ENCODE measurements at places on chromosomes 6 and 20.

DNA sequence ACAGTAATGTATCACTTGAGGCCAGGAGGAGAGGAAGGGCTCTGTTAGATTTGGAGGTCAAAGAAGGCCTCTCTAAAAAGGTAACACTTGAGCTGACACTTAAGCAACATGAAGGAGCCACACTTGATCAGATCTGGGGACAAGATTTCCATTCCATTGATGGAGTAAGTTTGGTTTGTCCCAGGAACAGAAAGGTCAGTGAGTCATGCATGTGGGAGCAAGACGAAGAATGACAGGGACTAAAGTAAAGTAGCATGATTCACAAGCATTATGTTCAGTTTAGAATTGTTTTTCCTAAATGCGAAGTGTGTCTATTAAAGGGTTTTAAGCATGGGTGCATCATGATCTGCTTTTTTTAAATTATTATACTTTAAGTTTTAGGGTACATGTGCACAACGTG lies 47.4 kb downstream of the COL21A1 start:
- DNase-seq: no peak

- DNase-seq: no peak
These were observed 6.0 kb downstream of the HLA-B start for GRCh38 chr6:31351033-31351380.

DNA sequence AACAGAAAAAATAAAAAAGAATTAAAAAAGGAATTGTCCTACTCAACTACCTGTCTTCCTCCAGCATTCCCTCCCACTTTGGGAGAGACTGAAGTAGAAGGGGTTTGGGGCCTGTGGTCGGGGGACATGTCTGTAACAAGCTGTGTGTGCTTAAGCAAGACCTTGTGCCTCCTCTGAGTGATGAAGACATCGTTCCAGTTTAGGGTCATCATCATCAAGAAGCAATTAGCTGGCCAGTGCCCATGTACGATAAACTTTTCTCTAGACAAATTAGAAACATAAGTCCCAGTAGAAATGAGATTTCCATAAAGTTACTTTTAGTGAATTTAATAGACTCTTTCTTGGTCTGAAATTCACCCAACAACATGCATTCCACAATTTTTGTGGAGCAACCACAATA lies 272.9 kb downstream of the ZNF217 start:
- DNase-seq: no peak

DNA sequence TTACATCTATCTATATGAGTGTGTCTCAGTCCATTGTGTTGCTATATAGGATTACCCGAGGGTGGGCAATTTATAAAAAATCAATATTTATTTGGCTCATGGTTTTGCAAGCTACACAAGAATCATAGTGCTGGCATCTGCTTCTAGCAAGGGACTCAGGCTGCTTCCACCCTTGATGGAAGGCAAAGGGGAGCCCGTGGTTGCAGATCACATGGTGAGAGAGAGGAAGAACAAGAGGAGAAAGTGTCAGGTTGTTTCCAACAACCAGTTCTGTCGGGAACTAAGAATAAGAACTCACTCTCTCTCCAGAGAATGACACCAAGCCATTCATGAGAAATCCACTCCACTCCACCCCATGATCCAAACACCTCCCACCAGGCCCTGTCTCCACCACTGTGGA lies 48.2 kb upstream of the TENT5A start:
- no peak for DNase-seq

DNA sequence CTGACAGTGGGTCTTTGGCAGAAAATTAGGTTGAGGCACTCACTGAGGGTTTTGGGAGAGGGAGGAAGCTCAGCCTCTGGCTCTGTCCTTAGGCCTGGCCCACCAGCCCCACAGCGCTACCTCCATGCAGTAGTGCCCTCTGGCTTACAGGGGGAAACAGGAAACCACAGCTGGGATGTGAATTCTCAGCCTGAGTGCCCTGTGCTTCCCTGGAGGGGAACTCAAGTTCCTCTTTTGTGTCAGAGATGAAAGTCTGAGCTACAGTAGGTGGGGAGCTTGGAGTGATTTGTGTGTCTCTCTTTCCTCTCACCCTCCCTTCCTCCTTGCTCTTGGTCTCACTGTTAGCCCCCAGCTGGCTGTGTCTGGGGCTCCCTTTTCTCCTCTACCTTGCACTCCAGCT lies 48.2 kb upstream of the BLCAP start:
- no peak for DNase-seq

GRCh38 chr6:134517145-134517658 lies 199.3 kb upstream of the SGK1 start:
- no peak for DNase-seq

- no peak for DNase-seq
These were observed 59.4 kb downstream of the UBE2V1 start for GRCh38 chr20:50053362-50054230.

GRCh38 chr6:26497610-26498009 lies 2.5 kb upstream of the BTN1A1 start:
- DNase-seq: no peak

GRCh38 chr6:38510205-38510604 lies 129.5 kb downstream of the BTBD9 start:
- DNase-seq: no peak

GRCh38 chr6:43096451-43097097 lies 20.5 kb downstream of the PTK7 start:
- no peak for DNase-seq

GRCh38 chr20:49179368-49180277 lies 8.5 kb downstream of the STAU1 start:
- DNase-seq: no peak

DNA sequence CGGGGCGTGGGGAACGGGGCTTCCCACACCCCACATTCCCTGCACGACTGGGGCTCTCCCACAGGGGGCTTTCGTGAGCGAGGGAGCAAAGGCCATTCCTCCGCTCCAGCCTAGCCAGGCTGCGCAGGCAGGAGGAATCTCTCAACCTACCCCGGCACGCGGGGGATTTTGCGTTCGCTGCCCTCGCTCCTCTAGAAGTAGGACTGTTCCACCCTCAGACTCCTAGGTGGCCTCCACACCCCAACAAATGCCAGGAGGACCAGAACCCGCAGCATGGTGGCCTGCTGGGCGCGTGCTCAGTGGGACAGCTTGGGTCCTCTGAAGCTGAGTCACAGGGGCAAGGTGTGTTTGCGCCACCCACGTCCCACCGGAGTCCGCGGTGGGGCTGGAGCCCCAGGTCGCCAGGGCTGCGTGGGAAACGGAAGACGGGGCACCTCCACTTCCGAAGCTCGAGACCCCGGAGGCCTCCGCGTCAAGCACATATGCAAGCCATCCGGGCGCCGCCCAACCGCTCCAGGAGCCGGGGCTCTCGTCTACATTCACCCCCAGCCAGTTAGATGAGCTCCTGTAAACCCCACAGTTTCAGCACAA lies 1938.5 kb upstream of the DEFB115 start:
- DNase-seq: no peak

DNA sequence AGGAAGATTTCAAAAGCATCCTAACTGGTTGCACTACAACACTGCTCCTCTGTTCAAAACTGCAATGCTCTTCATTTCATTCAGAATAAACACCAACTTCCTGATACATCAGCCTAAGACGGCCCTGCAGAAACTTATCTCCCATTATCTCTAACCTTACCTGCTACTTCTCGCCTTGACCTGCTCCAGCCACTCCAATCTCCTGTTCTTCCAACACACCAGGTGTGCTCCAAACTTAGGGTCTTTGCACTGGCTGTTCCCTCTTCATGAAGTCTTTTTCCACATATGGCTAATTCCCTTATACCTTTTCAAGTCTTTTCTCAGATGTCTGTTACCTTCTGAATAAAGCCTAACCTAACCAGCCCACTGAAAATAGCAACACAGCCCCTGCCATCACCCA lies 32.1 kb downstream of the PHIP start:
- no peak for DNase-seq

DNA sequence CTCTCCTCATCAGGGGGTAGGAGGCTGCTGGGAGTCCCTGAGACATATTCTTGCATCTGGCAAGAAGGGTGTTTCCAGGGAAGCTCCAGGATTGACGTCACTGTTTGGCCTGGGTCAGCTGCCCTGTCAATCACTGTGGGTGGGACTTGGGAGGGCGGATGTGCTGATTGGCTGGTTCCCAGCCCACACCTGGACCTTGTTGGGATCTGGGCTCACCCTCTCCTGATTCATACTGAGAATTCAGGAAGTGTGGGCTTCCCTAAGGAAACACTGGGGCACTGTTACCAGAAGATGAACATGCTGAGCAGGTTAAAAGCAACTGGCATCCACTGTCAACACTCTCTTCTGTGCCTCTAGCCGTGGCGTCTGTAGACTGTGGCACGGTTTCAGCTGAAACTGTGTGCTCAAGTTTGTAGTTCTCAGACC lies 36.5 kb downstream of the CDH26 start:
- DNase-seq: no peak

DNA sequence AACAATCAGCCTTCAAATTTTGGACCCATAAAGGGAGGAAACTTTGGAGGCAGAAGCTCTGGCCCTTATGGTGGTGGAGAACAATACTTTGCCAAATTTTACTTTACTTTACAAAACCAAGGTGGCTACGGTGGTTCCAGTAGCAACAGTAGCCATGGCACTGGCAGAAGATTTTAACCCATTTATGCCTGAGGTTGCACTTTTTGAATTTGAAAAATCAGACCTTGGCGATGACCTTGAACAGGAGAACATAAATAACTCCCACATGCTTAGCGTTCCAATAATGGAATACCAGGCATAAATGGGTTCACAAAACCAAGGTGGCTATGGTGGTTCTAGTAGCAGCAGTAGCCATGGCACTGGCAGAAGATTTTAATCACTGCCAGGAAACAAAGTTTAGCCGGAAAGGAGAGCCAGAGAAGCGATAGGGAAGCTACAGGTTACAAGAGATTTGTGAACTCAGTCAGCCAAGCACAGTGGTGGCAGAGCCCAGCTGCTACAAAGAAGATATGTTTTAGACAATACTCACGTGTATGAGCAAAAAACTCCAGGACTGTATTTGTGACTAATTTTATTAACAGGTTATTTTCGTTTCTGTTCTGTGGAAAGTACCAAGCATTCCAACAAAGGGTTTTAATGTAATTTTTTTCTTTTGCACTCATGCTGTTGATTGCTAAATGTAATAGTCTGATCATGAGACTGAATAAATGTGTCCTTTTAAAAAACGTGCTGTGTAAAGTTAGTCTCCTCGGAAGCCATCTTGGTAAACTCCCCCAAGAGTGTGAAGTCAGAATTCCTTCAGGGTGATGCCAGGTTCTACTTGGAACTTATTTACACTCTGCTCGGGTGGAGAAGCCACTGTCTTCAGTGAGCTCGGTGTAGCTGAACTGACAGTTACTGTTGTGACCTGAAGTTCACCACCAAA lies 6.7 kb downstream of the SFT2D1 start:
- no peak for DNase-seq

DNA sequence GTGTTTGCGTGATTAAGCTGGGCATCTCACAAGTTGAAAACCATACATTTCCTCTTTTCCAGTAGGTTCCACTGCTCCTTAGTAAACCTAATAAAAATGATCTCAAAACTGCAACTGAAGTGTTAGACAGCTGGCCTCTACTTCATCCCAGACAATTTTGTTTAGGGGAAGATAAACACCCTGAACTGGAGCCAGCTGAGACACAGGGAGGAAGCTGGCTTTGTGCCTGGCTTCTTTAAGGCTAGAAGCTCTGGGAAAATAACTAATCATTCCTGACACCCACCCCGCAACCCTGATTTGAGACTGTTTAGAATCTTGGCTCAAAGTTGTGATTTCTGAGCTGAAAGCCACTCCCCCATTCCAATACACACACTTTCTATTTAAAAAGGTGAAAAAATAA lies 11.6 kb downstream of the PTPRT start:
- DNase-seq: no peak

DNA sequence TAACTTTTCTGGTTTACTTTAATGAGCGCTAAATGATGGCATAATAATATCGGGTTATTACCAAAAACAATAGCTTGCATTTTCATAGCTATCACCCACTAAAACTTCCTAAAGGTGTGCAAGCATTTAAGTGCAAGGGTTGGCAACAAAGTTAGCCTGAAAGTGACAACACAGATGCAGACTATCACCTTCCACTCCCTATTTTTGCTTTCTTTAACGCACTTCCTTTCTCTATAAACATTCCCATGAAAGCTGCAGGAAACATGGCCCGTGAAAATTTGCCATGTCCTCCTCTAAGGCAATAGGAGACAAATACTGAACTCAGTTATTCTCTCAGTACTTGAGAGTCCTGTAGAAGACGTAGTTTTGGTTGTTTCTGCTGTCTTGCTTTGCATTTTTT lies 2.7 kb downstream of the MYCT1 start:
- no peak for DNase-seq

DNA sequence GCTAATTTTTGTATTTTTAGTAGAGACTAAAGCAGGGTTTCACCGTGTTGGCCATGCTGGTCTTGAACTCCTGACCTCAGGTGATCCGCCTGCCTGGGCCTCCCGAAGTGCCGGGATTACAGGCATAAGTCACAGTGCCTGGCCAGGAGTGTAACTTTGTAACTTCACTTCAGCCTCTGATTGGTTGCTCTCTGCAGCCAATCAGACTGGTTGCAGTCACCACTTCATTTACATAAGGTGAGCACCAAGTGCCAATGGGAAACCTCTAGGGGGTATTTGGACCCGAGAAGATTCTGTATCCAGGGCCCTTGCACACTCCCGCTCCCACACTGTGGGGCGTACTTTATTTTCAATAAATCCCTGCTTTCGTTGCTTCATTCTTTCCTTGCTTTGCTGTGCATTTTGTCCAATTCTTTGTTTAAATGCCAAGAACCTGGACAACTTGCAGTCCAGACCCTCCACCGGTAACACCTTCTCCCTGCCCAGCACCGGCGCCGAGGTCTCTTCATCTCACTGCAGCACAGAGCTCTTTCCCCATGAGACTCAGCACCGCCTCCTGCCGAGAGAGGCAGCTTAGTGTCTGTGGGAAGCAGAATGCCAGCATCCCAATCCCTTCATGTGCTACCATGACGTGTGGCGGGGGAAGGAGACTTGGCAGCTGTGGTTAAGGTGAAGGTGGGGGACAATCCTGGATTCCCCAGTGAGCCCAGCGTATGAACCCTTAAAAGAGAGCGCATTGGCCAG lies 14.0 kb upstream of the MRGBP start:
- no peak for DNase-seq

DNA sequence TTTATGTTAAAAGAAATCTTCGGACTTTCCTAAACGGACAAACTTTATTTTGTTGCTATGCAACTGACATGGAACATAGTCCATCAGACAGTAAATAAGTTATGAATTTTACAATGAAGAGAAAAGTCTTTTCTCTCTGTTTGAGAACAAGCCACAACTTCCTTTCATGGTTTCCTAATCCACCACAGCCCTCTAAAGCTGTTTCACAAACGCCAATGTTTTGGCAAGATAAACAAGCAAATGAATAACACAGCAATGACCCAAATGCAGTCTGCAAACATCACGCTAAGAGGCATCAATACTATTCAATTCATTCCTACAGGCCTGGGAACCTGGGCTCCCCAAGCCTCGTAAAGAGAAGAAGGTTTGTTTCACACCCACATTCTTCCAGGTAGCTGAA lies 60.4 kb downstream of the HAO1 start:
- DNase-seq: no peak

DNA sequence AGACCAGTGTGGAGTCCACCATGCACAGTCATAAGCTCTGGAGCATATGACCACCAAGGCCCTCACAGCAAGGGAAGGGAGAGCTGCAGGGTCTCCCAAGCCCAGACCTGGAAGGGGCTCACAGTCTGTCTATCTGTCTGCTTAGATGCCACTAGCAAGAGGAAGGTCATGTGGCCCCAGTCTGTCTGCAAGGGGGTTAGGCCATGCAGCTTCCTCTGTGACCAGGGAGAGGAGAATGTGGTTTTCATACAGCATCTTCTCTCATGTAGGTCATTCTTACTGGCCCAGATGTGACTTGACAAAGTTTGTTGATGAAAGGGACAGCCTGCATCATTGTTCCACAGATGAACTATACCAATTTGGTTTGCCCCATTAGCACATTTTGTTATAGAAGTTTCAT lies 260.8 kb downstream of the FARS2 start:
- no peak for DNase-seq
